ENCODE measurements at places on chromosomes 3 and 15.

GRCh38 chr3:30544812-30545211, 61.6 kb upstream of the TGFBR2 start:
- DNase-seq = no peak

DNA sequence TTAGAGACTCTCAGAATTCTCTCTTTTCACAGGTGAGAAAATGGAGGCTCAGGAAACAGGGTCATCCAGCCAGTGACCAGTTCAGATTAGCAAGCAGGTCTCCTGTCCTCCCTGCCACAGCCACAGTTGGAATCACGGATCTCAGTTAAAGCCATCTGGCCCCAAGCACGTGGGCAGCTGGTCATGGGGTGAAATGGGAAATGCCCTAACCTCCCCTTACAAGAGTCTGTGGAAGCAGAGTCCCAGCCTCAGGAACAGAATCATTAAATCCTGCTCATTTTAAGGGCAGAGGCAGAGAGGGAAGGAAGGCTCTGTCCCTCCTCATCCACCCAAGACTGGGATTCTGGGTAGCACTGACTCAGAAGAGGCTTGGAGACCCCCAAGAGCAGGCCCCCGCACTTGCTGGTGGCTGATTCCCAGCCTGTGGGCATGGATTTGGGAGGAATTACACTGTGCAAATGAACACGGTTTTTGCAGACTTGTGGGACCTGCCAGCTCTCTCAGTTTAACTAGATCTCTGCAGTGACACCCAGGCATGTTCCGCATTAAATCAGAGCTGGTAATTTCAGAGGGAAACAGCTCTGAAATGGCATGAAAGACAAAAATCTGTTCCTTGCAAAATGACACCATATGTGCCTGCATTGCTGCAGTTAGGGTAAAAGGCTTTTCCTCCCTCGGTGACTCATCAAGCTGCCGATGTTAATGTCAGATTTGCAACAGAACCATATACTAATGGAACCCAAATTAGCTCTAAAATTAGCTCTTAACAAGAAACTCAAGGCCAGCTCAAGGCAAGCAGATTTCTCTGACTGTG, 89.0 kb downstream of the BDH1 start:
- no peak for DNase-seq

- no peak for DNase-seq
Observed at GRCh38 chr15:39784125-39784524, 1.5 kb upstream of the FSIP1 start.

- DNase-seq = no peak
Observed at GRCh38 chr15:53506370-53506769, 253.1 kb downstream of the WDR72 start.

- no peak for DNase-seq
Observed at GRCh38 chr3:42387802-42388651, 22.4 kb downstream of the LYZL4 start.

- no peak for DNase-seq
Observed at GRCh38 chr3:131778526-131778925, 256.3 kb downstream of the CPNE4 start.

DNA sequence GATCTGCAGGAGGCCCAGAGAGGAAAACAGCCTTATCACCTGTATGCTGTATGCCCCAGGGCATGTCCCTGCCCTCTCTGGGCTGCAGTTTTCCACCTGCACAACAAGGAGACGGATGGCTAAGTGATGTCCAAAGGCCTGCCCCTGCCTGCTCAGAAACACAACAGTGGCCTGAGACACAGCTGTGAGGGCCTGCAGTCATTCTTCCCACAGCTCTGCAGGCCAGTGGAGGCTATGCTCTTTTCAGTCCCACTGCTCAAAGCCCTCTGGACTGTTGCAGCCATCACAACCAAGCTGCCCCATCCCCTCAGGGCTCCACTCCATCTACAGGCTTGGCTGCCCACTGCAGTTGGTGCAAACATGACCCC, 5.2 kb upstream of the TBC1D2B start:
- no peak for DNase-seq

DNA sequence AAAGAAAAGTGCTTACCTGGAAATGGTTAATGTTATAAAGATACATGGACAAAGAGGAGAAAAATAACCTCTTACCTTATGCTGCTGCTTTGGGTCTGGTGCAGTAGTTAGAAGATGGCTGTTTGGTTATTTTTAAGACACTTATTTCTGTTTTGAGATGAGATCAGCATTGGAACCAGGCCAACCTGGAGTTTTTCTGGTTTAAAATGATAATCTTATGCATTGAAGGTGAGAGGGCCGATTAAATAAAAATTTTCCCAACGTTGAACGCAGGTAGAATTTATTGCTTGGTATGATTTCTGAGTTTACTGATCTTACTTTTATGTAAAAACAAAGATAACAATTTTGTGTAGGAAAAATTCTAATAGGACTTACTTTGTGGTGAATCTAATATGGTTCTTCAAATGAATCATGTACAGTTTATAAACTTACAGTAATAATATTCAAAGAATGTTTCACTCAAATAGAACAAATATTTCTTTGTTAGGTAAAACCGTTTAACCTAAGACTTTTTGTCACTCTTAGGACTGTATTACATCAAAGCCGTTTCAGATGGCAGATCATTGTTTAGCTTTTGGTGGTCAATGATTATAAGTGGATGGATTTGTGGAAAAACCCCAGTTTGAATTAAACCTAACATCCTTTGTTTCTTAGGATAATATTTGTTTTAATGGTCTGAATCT, 14.9 kb downstream of the UBE2E2 start:
- no peak for DNase-seq

DNA sequence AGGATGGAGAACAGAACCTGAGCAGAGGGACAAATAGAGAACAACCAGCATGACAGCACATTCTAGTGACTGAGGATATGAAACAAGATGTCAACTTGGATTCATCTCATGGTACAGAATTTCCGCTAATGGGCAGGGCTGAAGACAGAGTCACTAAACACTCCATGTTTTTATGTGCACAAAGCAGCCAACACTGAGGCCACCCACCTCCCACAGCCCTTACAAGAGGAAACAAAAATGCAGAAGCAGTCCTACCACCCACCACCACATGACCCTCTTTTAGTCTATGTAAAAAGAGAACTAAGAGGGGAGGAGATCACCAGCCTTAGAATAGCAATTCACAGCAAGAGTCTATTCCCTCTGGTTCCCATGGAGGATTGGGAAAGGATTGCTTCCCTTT, 131.4 kb upstream of the UBE2E2 start:
- DNase-seq = no peak

- no peak for DNase-seq
Observed at GRCh38 chr3:97232393-97233034, 418.1 kb downstream of the EPHA6 start.

DNA sequence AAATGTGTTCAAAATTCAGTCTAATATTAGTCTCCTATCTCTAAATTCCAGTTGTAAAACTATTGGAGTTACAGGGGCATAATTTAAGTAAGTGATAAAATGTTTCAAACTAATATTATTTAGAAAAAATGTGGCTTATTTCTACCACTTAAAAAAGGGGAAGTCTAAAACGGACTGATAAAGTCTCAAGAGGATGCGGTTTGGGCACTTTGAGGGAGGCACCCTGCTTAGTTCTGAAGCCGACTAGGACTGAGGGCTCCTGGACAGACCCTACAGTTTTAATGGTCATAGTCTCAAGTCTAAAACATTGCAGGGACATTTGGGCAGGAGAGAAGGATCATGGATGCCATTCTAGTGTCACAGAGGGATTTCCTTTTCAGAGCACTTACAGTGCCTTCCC, 566.3 kb downstream of the NR2F2 start:
- no peak for DNase-seq

DNA sequence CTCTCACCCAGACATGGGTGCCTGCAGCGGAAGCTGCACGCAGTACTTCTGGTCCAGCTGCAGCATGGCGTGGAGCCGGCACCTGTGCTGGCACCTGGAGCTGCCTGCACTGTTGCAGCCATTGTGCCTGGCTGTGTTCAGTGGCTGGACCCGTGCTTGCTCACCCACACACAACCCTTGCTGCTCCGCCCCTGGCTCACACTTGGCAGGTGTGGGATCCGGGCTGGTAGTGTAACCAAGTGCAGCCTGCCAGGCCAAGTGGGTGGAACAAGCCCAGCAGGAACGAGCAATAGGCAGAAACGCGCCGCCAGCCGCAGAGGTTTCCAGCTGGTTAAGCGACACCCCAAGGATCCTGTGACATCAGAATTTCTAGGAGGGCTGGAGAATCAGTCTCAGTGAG, 11.2 kb upstream of the SCAPER start:
- no peak for DNase-seq

DNA sequence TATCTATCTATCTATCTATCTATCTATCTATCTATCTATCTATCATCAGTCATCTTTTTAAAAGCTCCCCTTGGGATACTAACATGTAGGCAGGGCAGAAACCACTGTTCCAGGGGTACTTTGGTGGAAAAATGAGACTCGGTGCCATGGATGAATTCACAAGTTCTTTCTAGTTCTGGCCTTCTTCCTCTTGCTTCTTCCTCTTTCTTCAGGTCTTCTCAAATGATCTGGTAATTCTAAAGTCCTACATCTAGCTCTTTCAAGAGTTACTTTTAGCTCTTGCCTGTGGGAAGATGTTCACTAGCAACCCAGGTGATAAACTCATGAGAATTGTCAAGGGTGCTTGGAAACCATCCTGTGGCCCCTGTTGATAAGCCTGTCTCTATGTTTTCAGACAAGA, 168.5 kb upstream of the TBC1D5 start:
- no peak for DNase-seq

- DNase-seq = no peak
Observed at GRCh38 chr3:45109771-45110508, 36.2 kb downstream of the CDCP1 start.

DNA sequence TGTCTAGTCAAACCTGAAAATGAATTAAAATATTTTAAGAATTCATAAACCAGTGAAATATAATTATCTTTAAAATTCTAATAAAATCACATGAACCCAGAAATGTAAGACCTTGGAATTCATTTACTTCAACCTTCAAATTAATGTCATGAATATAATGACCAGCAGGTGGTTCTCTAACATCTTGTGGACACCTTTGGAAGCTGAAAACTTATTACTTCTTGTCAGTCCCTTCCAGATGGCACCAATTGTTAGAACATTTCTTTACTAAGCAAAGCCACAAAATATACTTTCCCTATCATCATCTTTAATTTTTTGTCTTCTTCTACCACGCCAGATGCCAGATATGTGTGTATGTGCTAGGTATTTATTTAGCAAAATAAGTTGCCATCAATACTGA, 240.0 kb downstream of the MBNL1 start:
- DNase-seq = no peak

DNA sequence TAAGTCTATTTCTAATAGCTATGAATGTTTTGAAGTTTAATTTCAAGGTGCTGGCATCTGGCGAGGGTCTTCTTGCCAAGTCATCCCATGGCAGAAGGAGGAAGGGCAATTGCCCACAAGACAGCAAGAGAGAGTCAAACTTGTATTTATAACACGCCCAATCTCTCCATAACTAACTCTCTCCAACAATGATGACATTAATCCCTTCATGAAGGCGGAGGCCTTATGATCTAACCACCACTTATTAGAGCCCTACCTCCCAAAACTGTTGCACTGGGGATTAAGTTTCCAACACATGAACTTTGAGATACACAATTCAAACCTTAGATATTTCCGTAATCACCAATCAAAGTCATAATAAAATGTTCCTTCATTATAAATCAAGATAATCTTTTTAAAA, 406.9 kb downstream of the CNTN6 start:
- no peak for DNase-seq

- no peak for DNase-seq
Observed at GRCh38 chr15:83204697-83205096, 2.9 kb downstream of the HDGFL3 start.

DNA sequence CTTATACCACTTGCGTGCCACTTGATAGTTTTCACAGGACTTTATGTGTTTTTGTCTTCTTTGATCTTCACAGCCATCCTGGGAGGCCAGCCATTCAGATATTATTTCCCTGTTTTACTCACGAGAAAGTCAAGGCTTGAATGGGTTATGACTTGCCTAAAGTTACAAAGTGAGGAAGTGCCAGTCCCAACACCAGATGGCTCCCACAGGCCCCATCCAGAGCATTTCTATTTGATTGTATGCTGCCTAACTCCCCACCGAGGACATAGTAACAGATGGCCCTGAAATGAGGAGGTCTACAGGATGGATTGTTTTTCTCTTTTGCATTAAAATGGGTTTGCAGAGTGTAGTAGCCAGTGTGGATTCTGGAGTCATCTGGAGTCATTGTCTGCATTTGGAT, 74.5 kb downstream of the SPTSSB start:
- no peak for DNase-seq

DNA sequence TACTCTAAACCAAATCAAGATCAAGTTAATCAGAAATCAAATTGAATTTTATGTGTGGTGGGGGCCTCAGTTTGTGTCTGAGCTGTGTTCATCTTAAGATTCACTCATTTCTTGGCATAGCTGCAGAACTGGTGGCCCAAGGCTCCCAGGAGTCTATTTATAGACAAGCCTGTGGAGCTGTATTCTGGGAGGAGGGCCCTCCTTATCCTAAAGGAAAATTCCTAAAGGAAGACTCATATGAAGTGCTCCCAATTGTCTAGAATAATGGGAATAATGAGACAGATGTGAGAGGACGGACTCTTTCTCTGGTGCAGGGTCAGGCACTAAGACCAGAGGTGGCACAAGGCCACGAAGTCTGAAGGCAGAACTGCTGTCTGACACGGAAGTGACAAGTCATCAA, 38.9 kb downstream of the C3orf85 start:
- no peak for DNase-seq

DNA sequence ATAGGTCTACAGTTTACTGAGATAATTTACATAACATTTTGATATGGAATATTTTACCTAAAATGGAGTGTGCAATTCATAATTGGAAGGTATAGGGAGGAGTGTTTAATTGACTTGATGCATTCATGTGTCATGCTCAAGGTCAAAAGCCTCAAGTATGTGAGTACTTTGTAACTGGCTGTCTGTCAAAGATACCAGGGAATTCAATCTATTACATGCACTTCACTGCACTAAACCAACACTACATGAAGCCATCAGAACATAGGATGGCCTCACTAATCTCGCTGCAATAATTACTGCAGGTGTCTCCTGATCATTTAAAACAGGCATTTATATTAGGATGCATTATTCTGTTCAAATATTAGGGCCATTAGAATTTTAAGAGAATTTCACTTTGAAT, 367.2 kb downstream of the CNTN4 start:
- DNase-seq = no peak

GRCh38 chr15:29046977-29047376, 161.2 kb downstream of the APBA2 start:
- no peak for DNase-seq

DNA sequence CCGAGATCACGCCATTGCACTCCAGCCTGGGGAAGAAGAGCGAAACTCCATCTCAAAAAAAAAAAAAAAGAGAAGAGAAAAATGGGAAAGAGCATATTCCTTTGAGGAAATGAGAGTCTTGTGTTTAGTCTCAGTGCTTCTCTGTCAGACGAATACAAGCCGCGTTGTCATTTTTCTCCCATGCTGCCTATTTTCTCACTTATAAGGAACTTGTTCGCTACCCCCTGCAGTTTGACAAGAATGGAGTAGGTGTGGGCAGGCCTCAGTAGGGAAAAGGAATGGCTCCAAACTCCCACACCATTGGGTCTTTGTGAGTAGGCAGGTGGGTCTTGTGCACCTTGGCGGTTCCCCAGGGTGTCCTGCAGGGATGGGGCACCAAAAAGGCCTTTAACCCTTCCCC, 6.5 kb downstream of the GPR160 start:
- DNase-seq = no peak
